ENCODE measurements at places on chromosomes 16 and 17.

DNA sequence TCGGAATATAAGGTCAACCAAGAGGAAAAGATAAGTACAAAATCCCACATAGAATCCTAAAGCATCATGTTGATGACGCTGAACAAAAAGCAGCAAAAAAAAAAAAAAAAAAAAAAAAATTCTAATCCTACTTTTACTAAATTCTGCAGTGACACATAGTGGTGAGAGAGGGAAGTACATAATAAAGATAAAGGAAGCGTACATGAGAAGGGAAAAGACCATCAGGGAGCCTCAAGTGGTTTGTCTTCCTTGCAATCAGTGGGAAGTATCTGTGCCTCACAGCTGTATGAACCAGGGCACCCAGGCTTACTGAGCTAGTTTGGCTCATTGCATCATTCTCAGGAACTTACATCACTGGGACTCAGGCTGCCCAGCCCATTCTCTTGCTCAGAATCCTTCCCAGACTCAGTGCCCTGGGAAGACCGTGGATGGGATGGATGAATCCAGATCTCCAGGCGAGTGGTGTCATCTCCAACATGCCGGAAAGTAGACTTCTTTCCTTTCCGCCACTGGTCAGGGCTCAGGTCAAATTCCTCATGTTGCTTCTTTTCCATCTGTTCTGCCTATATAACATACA, 21.2 kb downstream of the SMG6 start:
- no peak for DNase-seq

GRCh38 chr17:48048384-48049126, 396 bp downstream of the NFE2L1 start:
- no peak for DNase-seq

GRCh38 chr16:9797306-9797705, 384.9 kb downstream of the GRIN2A start:
- DNase-seq: no peak

GRCh38 chr17:75240394-75241142, 20.8 kb downstream of the GGA3 start:
- DNase-seq: no peak
